ENCODE measurements at places on chromosomes 2 and 18.

DNA sequence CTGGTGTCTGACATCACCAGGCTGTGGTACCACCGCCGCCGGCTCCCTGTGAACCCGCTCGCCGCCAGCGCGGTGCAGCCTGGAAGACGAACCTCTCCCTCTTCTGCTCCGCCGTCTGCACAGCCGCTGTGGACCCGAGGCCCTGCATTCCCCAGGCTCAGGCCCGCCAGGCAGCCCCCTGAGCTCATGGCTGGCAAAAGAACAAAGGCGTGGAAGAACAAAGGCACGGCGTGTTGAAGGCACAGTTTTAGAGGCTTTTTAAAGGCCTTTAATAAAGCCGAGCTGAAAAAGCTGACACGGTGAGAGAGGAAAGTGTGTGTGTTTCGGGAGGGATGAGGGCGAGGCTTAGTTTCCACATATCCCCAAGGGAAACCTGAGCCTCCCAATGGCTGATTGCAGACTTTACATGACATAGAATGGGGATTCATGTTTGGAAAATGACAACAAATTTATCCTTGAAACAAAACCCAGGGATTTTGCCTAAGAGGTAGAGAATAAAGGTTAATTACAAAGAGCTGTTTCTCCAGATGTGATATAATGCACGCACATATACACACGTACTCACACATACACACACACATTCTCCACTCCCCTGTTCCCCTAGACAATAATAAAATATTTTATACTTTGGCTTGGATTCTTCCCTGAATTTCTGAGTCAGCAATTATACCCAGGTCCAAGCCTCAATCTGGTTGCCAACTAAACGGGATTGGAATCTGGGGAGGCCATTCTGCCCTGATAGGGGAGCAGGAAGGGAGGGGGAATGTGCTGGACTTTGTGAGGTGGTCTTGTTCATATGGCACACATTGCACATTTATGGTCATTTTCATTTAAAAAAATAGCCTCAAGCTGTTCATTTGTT lies 39.7 kb downstream of the RFX8 start:
- peak; percentile 64 for DNase-seq

GRCh38 chr18:74942319-74942910 lies 266.5 kb downstream of the PTGR3 start:
- no peak for DNase-seq

DNA sequence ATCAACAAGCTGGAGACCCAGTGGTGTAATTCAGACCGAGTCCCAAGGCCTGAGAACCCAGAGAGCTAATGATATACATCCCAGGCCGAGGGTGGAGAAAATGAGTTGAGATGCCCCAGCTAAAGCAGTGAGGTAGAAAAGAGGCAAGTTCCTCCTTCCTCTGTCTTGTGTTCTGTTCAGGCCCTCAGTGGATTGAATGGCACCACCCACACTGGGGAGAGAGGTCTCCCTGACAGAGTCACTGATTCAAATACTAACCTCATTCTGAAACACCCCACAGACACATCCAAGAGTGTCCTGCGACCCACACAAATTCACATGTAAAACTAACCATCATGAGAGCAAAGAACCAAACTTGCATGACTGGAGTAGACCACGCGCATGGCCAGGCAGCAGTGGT lies 215.3 kb downstream of the ANAPC1 start:
- DNase-seq = no peak

GRCh38 chr2:179137200-179137759 lies 87.3 kb upstream of the CCDC141 start:
- DNase-seq = no peak

- no peak for DNase-seq
These were observed 60.5 kb upstream of the CYRIA start for GRCh38 chr2:16726147-16726546.

DNA sequence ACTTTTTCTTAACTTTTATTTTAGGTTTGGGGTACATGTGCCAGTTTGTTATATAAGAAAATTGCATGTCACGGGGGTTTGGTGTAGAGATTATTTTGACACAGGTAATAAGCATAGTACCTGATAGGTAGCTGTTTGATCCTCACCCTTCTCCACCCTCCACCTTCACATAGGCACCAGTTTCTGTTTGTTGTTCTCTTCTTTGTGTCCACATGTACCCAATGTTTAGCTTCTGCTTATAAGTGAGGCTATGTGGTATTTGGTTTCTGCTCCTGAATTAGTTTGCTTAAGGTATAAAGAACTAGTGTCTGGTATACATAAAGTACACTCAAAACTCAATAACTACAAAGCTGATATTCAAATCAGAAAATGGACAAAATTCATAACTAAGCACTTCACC lies 654.6 kb upstream of the LINC00305 start:
- DNase-seq = no peak

DNA sequence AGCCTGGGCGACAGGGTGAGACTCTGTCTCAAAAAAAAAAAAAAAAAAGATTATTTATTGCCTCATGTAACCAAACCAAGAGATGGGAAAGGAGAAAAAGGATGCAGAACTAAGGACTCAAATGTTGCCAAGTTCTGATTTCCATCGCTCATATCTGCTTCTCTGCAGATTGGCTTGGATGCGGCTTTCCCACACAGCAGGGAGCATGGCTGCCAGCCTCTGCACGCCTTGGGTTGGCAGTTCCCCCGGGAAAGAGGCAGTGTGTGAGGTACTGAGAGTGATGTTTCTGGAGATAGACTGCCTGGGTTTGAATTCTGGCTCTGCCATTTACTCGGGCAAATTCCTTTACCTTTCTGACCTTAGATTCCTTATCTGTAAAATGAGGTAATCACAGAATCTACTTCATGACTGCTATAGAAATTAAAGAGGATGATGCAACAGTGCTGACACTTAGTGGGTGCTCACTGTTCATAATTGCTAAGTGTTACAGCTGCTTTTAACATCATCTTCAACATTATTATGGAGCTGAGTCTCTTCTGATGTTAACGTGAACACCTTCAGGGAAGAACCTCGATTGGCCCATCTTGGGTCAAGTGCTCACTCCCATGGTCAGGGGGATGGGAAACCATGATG lies 68.8 kb downstream of the ACAA2 start:
- no peak for DNase-seq

DNA sequence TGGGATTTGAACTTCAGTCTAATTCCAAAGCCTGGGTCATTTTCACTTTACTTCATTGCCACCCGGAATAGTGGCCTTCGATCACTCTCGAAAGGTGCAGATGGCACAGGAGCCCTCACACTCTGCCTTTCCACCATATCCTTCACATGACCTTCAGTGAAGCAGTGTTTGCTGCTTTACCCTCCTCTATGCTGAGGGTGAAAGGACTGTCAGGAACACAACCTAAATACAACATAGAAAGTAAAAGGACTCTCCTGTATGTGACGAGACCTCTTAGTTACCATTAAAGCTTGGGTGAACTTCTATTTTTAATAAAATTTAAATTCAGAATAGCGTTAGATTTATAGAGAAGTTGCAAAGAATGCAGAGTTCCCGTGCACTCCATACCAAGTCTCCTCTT lies 148.5 kb downstream of the TANC1 start:
- no peak for DNase-seq

GRCh38 chr18:37309861-37310260 lies 255.7 kb downstream of the CELF4 start:
- no peak for DNase-seq

DNA sequence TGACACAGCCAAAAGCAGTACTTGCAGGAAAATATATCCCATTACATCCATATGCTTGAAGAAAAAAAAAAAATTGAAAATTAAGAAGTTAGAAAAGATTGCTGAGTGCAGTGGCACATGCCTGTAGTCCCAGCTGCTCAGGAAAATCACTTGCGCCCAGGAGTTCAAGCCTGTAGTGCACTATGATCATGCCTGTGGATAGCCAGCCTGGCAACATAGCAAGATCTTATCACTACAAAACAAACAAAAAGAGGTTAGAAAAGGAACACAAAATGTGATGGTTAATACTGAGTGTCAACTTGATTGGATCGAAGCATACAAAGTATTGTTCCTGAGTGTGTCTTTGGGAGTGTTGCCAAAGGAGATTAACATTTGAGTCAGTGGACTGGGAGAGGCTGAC lies 361.9 kb downstream of the NYAP2 start:
- peak; percentile 80 for DNase-seq

DNA sequence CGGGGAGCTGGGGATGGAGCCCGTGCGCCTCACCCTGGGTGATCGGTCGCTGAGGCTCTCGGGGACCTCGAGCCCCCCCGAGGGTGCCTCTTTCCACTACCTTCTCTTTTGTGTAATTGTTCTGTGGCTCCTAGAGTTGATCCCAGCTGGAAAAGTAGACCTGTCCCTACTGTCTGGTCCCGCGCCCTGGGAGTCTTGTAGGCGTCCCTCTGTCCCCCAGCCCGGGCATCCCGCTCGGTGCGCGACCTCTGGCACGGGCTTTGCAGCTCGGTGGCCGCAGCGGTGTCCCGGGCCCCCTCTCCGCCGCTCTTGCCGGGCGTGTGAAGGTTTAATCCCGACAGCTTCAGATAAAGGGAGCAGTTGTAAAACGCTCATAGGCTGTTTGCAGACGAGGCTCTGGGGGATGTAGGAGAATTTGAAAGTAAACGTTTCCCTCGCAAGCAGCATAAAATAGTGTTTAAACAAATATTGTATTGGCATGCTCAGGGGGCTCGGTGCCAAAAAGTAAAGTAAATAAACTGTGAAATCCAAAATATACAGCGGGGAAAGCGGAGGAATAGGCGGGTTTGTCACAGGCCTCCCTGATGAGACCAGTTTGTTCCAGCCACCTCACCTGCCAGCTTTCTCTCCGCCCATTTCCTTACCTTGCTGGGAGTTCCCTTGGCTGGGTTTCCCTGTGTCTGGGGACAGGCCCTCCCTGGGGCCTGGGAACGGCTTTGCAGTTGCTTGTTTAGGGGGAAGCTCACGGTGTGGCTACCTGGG lies 1.9 kb downstream of the GLI2 start:
- no peak for DNase-seq

DNA sequence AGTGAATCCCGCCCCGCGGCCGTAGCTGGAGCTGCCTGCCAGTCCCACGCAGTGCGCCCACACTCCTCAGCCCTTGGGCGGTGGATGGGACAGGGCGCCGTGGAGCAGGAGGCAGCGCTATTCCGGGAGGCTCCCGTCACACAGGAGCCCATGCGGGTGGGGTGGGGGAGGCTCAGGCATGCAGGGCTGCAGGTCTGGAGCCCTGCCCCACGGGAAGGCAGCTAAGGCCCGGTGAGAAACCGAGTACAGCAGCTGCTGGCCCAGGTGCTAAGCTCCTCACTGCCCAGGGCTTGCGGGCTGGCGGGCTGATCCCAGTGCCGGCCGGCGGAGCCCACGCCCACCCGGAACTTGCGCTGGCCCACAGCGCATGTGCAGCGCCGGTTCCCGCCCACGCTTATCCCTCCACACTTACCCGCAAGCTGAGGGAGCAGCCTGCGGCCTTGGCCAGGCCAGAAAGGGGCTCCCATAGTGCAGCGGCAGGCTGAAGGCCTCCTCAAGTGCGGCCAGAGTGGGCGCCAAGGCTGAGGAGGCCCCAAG lies 1152.8 kb upstream of the CELF4 start:
- DNase-seq = no peak

GRCh38 chr2:176585791-176586190 lies 316.5 kb downstream of the MTX2 start:
- peak; percentile 33 for DNase-seq

DNA sequence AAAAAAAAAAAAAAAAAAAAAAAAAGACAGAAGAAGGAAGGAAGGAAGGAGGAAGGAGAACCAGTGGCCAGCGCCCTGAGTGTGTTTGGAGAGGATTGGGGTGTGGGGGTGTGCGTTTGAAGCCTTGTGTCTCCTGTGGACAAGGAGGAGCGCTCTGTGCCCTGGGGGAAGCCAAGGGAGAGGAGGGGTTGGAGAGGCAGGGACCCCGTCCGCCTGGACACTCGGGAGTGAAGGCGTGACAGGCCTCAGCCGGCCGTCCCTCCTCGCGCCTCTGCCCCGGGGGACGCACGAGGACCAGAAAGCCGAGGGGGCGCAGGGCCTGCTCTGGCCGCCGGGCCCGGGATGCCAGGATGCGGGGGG lies 44.9 kb downstream of the SERTAD2 start:
- no peak for DNase-seq

DNA sequence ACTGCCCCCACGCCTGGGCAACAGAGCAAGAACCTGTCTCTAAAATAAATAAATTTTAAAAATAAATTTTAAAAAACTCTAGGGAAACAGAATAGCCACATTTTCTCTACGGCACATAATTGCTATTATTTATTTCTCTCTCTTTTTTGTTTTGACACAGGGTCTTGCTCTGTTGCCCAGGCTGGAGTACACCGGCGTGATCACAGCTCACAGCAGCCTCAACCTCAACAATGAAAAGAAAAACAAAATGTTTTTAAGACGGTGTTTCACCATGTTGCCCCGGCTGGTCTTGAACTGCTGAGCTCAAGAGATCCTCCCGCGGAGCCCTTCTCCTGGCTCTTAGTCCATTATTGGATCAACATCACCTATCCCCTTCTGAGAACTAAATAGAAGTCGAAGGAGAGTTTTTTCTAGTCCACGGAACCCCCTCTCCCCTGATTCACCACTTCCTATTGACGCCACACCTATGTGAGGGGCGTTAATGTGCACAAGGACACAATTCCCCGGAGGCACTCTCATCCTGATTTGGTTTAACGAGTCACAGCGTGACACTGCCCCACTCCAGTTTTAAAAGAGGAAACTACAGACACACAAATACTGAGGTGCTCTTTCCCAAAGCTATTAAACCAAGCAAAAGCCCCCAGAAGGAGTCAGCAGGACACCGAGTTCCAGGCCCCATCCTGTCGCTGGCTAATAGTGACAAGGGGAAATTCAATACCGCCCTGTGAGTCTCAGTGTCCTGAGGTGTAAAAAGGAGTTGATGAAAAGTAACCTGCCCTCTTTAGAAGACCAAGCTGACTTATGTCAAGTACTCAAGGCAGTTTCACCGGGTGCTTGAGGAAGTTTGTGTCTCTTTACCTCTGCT lies 1.1 kb downstream of the NPC1 start:
- no peak for DNase-seq

- no peak for DNase-seq
These were observed 234.0 kb downstream of the DYM start for GRCh38 chr18:49226243-49227000.

DNA sequence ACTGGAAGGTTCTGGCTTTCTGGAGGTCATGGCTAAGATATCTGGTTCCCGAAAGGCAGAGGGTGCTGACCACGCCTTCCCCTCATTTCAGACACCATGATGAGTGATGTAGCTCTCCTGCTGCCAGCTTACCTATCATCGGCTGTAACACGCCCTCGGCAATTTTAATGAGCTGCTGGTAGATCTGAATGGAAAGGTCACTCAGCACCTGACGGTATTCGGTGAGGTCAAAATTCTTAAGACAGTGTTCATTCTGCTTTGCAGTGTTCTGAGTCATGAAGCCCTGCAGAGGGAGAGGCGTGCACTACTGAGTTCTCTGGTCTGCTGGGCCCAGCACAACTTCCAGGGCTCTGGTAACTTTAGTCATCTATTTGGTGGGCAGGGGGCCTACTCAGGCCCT lies 25.7 kb upstream of the ACAA2 start:
- DNase-seq = no peak

GRCh38 chr18:36733150-36733549 lies 95.7 kb downstream of the TPGS2 start:
- no peak for DNase-seq

- no peak for DNase-seq
These were observed 73.1 kb upstream of the PDE1A start for GRCh38 chr2:182499706-182500470.

Data from SJCRH30 (cell line).